HS-5 (cell line): ENCODE measurements at places on chromosomes 7 and 10.
A peak's percentile ranks its signal among the peaks of the same experiment; 100 is the strongest.

GRCh38 chr7:2897023-2897422 is 52.9 kb upstream of the GNA12 start:
- DNase-seq: no peak

- no peak for DNase-seq
Measured at GRCh38 chr7:137772316-137772715, 74.5 kb downstream of the DGKI start.

- no peak for DNase-seq
Measured at GRCh38 chr7:21334906-21335305, 93.0 kb upstream of the SP4 start.

- no peak for DNase-seq
Measured at GRCh38 chr7:74037609-74038008, 9.6 kb downstream of the ELN start.

DNA sequence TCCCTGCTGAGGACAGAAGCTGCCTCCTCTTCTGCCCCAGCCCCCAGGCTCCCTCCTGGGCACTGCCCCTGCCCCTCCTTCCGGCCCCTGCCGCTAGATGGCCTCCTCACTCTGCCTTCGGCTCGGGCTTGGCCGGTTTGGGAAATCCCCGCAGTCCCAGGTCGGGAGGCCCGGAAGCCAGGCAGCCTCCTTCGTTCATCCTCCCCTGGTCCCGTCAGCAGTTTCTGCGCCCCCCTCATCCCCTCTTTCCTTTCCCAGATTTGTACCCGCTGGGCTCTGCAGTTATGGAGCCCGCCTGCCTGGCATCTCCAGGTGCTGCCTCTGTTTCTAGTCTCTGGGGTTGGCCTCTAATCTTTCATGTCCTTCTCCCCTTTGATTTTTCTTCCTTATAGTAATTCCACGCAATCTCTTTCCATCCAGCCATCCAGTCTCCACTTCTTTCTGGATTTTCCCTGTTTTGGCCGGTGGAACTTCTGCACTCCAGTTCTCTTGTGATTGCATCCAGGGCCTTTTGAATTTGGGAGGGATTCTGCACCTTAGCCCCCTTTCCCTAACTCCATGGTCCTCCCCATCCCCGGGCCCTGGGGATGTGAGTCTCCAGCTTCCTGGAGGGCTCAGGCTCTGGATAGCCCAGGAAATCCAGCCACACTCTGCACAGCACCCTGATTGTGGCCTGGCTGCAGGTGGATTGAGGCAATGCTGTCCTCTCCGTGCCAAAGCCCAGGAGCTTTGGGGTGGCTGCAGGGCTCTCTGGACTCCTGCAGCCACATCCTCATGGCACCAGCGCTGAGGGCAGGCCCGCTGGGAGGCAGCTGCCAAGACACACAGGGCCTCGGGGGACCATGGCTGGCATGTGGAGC is 3.3 kb upstream of the SHH start:
- DNase-seq: no peak

GRCh38 chr10:60423920-60424319 is 34.2 kb upstream of the ANK3 start:
- peak; percentile 19 for DNase-seq

- no peak for DNase-seq
Measured at GRCh38 chr10:79445977-79446757, 743 bp upstream of the ZCCHC24 start.
